T-helper 2 cell treated with Interferon-gamma antibody and Interleukin-4, amounts not matched to agents 5 μg/mL and 100 μg/mL, for 36 hours (primary cell): ENCODE measurements at places on chromosomes 6 and 20.

- DNase-seq = no peak
Observed at GRCh38 chr6:111837007-111837406, 36.2 kb downstream of the FYN start.

GRCh38 chr6:26029857-26030653 lies 57.2 kb upstream of the HFE start:
- no peak for DNase-seq

GRCh38 chr6:130190701-130191690 lies 31.8 kb downstream of the SAMD3 start:
- no peak for DNase-seq

DNA sequence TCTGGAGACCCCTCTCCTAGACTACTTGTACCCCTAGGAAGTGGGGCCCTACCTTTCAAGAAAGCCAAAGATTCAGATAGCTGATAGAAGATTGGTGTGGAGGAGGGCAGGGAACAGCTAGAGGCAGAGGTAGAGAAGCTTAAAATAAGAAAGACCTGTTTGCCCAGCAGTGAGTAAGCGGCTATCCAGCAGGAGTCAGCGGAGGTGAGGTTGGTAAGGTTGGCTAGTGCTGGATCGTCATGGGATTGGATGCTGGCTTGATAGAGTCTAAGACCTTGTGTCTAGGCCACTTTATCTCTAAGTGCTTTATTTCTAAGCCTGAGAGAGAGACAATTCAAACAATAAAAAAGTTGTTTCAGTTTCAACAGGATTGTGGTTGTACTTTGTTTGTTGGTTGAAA lies 19.1 kb downstream of the ANKS1A start:
- no peak for DNase-seq

- no peak for DNase-seq
Observed at GRCh38 chr6:126204126-126204525, 135.8 kb upstream of the CENPW start.

- DNase-seq = no peak
Observed at GRCh38 chr6:128057946-128058345, 157.1 kb upstream of the THEMIS start.

GRCh38 chr20:8395956-8396355 lies 263.9 kb downstream of the PLCB1 start:
- no peak for DNase-seq

DNA sequence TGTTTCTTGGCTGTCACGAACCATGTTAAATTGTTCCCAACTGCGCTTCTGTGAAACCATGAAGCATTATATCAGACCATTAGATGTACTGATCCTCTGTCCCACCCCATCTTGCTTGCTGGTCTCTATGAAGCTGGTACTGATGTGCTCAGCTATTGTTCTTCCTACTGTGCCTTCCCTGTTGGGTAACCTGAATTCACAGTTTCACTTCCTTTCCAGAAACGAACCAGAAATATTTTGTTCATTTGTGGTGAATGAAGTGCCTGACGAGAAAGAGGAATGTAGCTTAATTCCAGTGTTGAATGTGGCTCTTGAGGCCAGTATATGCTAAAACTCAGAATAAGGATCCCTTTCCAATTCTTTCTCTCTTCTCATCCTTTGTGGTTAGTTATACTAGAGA lies 58.1 kb upstream of the SNAP91 start:
- DNase-seq = no peak

GRCh38 chr20:23622839-23623343 lies 14.9 kb downstream of the CST3 start:
- no peak for DNase-seq
